H9 (cell line): ENCODE measurements at places on chromosomes 5 and 9.

DNA sequence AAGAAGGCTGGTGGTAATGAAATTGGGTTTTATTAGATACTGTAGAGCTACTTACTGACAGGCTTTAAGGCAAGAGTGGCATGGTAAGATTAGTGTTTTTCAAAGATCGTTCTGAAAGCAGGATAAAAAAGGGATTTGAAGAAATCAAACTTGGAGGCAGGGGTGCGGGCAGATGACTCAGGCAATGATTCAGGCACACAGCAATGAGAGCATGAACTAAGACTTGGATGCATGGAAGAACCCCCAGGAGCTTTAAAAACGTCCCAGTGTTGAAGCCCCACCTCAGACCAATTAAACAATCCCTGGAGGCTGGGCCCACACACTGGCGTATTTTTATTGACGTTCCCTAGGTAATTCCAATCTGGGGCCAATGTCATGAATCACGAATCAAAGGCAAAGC, 102.5 kb downstream of the SREK1 start:
- DNase-seq: no peak

DNA sequence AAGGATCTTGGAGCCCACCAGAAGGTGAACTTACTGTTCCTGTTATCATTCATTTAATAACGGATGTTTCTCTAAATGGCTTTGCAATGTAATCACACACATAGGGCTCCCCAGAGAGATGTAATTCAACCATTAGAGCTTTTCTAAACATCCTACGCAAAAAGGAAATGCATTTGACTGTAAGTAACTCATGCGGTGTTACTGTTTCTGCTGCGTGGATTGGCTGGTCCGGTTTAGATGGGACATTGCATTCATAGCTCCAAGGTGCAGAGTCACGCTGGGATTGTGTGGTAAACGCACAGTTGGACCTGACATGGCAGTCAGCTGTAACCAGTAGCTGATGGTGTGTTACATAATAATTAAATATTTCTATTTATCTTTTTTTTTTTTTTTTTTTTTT, 185.5 kb upstream of the OTULINL start:
- DNase-seq: no peak

GRCh38 chr5:1882337-1883119, at the start of gene IRX4:
IRX4 (minus strand) TSS chr5:1882925; CDS start chr5:1882647, 278 bp downstream.
- DNase-seq: peak; percentile 84

- no peak for DNase-seq
These were observed 122.8 kb upstream of the PITX1 start for GRCh38 chr5:135156715-135157404.
